ENCODE measurements at places on chromosomes 16 and 17. TPM values are rescaled to one million over a fixed set of nuclear protein-coding genes. Genes with fewer than 3 reads are reported as not detected.

Gene HLF
- total RNA-seq = not detected

GRCh38 chr17:31736855-31737625 is 122.0 kb downstream of the COPRS start:
- no peak for DNase-seq

Gene LGALS9
- total RNA-seq = 11.2 TPM

Gene ACE
- 1.4 TPM for total RNA-seq

GRCh38 chr16:74577882-74578366 is 29.0 kb downstream of the GLG1 start:
- DNase-seq = peak; percentile 84

Gene SLC5A2
- 0.13 TPM for total RNA-seq

Gene NLRC3
- not detected for total RNA-seq

Gene MMP25
- total RNA-seq = 0.28 TPM

DNA sequence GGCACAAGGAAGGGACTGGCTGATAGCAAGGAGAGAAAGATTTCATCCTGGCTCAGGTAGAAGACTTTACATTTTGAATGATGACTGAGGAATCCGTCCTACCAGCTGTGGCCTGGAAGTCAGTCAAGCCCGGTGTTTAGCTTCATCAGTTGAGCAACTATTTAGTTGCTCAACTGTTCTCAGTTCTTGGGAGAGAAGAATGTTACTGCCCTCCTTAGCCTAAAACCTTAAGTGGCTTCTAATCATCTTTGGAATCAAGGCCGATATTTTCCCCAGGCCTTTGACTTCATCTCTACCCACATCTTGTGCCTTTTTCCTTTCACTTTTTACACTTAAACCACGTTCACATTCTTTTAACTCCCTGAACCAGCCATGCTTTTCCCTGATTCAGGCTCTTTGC is 17.3 kb upstream of the RBL2 start:
- peak; percentile 52 for DNase-seq

DNA sequence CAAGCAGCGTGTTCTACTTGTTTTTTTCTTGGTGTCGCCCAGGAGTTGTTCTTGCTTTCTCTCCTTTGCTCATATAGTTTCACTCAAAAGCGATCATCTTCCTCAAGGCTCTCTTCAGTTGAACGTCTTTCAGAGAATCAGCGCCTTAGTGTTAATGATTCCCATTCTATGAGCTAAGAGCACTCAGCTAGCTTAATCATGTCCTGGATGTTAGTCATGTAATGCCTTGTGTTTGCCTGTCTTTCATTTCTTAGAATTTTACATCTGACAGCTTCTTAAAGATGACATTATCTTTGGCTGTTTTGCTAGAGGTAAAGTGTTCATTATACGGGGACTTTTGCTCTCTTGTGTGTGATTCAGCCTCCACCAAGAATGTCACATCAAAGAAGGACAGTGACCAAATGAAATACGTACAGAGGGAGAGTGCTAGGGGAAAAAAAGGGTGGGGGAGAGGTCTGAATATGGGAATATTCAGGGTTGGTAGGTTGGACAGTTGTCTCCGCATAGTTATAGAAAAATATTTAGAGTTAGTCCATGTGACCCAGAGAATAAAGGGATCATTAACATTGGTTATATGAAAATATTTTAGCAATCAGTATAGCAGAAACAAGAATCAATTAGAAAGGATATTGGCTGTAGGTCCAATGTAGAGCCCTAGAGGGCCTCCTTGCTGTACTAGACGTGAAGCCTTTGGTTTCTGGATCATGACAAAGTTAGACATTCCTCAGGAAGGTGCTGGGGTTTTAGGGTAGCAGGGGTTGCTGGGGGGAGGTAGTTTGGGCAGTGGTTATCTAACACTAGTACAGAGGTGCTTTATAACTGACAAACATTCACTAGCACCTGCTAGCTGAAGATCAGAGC is 31.9 kb upstream of the ANKFN1 start:
- no peak for DNase-seq

Gene TP53TG3
- total RNA-seq = not detected

DNA sequence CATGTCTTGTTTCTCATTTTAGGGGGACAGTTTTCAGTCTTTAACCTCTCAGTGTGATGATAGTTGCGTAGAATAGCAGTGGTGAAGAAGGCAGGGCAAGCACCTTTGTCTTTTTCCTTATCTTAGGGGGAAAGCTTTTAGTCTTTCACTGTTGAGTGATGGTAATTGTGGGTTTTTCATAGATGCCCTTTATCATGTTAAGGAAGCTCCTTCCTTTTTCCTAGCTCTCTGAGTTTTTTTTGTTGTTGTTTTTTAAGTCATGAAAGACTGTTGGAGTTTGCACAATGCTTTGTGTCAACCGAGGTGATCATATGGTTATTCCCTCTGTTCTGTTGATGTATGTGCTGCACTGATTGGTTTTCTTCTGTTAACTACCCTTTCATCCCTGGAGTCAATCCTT is 15.7 kb downstream of the NOL11 start:
- no peak for DNase-seq

Gene PRSS33
- 0.23 TPM for total RNA-seq

- no peak for DNase-seq
Measured at GRCh38 chr16:65473699-65474098, 351.8 kb upstream of the CDH11 start.

GRCh38 chr16:89375686-89376085 is 114.7 kb downstream of the ANKRD11 start:
- no peak for DNase-seq

- DNase-seq = no peak
Measured at GRCh38 chr17:62657690-62658089, 30.2 kb downstream of the MRC2 start.

Gene PYY
- not detected for total RNA-seq
